ENCODE measurements at places on chromosomes 2 and 18.

- no peak for DNase-seq
These were observed 7.6 kb downstream of the CNDP1 start for GRCh38 chr18:74541703-74542555.

- DNase-seq = no peak
These were observed 37.4 kb downstream of the SCTR start for GRCh38 chr2:119486886-119487285.

DNA sequence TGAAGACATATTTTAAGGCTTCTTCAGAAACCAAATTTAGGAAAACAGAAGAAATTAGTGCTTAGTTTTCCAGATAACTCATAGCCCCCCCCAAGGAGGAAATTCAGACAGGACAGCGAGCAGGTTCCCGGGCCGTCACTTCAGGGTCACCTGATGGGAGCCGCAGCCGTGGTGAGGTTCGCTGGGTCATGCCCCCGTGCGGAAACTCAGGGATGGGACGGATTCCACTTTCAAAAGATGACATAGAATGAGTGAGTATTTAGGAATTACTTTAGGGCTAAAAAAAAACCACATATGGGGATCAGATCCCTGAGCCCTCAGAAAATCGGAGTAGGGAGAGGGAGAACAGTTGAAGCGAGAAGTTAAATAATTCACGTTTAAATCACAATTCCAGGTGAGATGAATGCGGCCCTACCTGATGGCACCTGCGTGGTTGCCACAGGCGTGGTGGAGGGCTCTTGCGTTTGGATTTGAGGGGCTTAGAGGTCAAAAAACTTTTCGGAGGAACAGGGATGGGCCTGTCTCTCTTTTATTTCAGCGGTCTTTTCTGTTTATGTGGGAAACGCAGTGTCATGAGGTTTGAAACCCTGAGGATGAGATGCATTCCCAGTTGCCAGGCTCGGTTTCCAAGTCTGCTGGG, 114.4 kb downstream of the NFATC1 start:
- DNase-seq = no peak

GRCh38 chr2:240670402-240670801, 12.3 kb downstream of the AQP12B start:
- no peak for DNase-seq

DNA sequence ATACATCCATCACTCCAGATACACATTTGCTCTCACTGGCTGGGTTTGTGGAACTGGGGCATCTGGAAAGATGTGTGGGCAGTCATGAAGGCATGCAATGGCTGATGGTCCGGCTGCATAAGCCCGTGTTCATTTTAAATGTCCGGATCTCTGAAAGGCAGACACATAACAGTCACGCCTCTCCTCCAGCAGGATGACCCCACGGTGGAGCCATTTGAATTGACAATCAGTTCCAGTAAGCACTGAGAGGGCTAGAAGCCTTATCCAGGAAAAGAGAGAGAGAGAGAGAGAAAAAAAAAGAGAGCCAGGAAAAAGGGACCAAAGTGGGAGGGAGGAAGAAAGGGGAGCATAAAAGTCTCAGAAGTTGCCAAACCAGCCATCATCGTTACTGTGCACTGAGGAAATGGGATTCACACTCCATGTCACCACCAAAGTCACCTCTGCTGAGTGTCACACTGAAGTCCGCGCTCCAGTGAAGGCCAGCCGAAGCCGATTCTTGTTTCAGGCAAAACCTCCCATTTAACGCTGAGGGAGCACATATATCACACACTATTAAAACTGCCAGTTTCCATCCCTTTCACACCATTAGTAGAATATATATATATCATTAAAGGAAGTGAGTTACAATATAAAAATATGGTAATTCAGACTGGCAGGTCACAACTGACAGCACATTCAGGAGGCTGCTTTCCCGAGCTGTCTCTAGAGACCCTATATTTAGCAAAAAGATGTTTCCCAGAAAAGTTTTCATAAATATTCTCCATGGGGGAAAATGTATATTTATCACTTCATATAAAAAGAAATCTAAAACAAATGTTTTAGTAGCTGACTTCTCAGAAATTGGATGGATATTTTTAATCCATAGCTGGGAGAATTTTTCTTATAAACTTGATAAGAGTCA, 142.0 kb downstream of the ACTR3 start:
- no peak for DNase-seq

DNA sequence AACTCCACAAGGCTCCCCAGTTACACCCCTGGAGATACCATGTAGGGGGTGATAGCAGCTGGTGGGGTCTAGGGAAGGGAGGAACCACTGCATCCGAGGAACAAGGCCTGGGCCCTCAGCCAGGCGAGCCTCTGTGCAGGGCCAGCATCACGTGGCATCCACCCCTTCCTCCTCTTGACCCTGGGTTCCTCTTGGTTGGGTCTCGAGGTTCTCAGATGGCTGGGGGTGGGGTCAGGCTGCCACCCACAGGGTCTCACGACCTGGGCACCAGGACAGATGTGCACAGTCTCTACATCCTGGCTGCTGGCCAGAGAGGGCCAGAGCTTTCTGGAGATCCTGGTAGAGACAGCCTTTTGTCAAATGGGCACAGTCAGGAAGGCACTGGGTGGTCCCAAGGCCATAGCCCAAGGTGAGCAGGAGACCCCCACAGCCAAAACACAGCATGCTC, 10.4 kb downstream of the HS6ST1 start:
- DNase-seq = no peak

DNA sequence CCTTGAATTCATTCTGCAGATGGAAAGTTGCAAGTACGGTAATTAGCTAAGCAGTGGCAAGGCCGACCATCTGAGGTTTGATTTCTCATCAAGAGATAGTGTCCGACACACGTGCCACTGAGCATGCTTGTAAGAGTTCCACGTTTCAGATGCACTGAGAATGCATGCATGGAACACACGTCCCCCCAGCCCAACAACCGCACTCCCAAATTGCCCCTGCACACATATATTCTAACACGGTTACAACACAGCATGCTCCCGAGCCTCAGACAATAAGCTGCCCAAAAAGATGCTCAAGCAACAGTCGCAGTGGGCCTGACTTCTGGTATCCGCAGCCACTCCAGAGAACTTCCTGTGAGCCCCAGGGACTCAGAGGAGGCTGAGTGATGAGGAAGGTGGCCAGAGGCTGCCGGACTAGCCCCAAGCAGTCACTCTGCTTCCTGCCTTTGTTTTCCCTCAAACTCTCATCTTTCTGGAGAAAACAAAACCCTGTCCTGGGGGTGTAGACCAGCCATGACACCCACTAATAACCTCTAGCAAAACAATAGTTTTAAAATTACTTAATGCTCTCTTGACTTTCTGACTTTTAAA, 204.0 kb downstream of the TGIF1 start:
- DNase-seq = no peak

- no peak for DNase-seq
These were observed 108.2 kb downstream of the RTP5 start for GRCh38 chr2:241977557-241978300.

DNA sequence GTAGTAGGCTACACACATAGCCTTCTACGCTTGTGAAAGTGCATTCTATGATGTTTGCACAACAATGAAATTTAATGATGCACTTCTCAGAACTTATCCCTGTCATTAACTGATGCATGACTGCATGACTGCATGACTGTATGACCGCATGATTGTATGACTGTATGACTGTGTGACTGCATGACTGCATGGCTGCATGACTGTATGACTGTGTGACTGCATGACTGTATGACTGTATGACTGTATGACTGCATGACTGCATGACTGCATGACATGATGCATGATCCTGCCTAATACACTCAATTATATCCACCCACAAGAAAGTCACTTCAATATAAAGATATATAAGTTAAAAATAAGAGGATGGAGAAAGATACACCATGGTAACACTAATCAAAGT, 365.4 kb upstream of the FSIP2 start:
- no peak for DNase-seq

DNA sequence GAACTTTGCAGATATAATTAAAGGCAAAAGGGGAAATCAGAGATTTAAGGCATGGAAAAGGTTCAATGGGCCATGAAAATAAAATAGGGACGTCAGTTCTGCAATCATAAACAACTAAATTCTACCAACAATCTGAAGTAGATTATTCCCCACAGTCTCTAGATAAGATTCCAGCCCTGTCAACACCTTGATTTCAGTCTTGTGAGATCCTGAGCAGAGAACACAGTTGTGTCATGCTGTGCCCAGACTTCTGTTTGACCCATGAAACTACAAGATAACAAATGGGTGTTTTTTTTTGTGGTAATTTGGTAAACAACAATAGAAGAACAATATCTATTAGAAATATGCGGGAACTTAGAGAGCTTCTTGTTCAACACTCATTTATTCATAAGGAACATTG, 66.2 kb upstream of the RIT2 start:
- DNase-seq = no peak

GRCh38 chr2:216989340-216990129, 129.7 kb upstream of the TNP1 start:
- no peak for DNase-seq

GRCh38 chr2:69911985-69912563, 2.8 kb upstream of the MXD1 start:
- peak; percentile 63 for DNase-seq

- DNase-seq = no peak
These were observed 775 bp downstream of the SNED1 start for GRCh38 chr2:240998995-240999791.

DNA sequence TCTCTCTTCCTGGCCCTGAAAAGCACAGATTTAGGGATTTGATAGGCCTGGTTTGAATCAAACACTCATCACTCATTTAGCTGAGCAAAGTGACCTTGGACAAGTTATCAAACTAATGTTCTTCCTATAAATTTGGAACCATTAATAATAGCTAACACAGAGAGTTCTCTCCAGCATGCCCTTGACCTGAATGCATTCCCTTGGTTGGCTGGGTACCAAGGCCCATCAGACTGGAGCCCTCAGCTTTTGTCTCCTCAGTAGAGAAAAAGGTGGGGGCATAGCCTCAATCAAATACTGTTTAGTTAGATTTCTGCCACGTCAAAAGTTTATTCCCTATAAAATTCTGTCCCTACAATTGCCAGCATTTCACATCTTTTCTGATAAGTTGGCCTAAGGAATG, 13.8 kb upstream of the MRPL19 start:
- DNase-seq = no peak

GRCh38 chr2:71696381-71696780, 243.0 kb downstream of the DYSF start:
- no peak for DNase-seq

DNA sequence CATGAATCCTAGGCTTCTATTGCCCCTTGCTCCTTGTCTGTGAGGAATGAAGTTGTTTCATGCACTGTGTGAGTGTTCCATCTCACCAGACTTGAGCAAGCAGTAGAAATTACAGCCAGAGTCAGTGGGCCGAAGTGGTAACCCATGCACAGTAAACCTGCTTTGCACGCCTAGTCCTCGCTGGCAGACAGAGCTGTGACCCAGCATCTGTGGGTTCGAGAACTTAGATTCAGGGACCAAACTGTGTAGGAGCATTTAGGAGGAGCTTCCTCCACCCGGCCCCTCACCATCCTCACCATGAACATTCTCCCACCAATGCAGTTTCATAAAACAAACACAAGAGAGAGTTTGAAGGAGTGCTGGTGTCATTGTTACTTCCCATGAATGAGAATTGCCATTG, 21.6 kb upstream of the TEX51 start:
- no peak for DNase-seq

GRCh38 chr18:27606741-27607140, 421.6 kb upstream of the CHST9 start:
- DNase-seq = no peak

DNA sequence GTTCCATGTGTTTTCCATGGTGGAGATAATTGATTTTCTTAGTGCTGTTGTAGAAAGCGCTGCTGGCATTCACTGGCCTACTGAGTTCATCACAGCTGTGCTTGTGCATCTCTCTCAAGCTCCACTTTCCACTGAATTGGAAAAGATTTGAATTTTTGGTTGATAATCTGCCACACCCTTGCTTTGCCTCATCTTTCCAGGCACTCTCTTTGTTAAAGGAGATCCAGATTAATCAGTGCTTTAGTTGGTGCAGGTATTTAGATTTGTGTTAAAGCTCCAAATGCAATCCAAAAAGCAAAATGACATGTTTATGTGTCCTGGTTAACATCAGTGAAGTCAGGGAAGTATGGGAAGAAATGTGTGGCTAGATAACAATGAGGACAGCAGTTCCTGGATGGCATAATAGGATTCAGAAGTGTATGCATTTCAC, 2.7 kb upstream of the COL3A1 start:
- no peak for DNase-seq

DNA sequence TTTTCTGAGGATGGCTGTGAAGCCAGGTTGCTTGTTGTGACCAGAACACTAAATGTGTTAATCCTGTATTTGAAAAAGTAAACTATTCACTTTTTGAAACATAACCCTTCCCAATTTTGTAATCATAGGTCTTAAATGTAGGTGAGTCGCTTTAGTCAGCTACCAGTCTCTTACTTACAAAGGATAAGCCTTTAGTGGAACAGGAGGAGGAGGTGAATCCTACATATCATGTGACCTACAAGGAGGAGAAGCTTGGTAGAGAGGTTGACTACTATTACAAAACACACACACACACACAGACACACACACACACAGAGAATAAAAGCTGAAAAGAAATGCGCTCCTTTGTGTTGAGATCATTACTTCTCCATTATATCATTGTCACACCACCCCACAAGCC, 59.9 kb upstream of the SPAG16 start:
- DNase-seq = no peak

DNA sequence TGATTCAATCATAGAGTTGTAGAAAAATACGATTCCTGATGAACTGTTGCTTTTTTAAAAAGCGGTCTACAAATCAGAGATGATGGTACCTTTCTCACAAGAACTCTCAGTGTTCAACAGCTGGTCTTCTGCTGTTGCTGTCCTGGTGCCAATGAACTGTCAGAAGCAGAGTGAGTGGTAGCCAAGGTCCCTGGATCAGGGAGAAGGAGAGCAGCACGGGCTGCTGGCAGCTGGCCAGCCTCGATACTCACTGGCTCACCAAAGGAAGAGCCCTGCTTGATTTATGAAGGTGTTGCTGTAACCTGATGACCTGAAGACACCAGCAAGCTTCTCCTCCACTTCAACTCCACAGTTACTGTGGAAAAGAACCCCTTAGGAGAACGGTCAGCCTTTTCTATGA, 300.8 kb upstream of the SOX11 start:
- no peak for DNase-seq

DNA sequence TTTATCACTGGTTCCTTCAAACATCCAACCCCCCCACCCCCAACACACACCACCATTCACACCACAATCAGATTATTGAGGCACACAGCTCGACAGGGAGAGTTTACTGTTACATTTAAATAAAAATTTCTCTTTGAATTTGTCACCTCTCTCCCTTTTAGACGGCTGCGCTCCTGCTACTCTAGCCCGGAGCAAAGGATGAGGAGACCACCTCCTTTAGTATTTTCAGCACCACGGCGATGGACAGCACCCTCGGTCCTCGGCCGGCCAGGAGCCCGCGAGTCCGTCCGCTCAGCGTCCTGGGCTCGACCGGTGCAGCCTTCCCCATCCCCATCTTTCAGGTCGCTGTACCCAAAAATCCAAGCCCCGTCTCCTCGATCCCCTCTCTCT, 892 bp downstream of the CELF4 start:
- DNase-seq = no peak

- no peak for DNase-seq
These were observed 13.7 kb downstream of the PMS1 start for GRCh38 chr2:189797902-189798301.

- DNase-seq = no peak
These were observed 35.7 kb downstream of the MOGAT1 start for GRCh38 chr2:222707102-222707688.
